ENCODE measurements at places on chromosomes 1 and 21.

- DNase-seq = no peak
Measured at GRCh38 chr21:43362915-43363314, 64.0 kb downstream of the SIK1 start.

DNA sequence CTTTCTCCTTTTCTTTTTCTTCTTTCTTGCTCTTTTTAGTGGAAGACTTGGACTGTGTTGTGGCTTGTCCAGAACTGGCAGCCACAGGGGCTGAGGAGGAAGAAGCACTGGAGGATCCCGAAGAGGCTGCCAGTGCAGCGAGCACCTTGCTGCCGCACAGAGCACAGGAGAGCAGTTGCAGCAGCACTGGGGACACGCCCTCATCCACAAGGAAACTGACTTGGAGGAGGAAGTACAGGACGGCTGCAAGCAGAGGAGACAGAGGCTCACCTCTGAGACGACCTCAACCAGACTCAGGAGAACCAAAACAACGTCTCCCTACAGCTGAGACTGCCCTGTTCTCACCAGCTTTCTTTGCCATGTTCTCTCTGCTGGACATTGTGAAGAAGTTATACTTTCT, 88.9 kb downstream of the UBR4 start:
- DNase-seq = no peak

DNA sequence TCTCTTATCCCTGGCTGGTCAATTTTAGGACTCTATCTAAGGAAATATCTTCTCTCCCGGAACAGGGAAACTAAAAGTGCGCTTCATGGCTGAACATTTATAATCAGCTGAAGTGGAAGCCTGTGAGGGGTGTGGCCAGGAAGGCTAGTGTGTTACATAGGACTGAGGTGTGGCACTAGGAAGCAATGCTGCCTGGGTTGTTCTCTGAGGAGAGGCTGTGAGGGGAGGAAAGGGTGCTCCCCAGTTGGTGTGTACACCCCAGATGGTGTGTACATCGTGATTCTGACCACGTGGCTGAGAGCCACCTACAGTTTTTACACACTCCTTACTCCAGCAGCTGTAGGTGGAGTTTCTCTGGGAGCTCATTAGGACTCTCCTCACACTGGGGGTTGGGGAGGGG, 16.3 kb downstream of the NTPCR start:
- DNase-seq = no peak

DNA sequence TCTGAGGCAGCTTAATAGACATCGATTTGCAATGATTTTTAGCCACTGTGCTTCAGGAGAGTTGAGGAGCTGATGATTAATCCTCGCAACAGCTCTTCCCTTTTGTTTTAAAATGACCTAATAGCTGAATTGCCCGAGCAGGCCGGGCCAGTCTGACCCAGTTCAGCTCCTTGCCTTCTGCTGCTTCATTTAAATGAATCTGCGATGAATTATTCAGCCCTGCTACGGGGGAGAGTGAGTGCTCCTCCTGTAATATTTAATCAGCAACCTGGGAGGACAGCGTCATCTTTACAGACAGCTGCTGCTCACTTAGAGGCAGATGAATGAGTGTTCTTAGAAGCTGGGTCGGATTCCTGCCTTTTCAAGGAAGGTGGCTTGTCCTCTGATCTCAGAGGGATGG, 325.1 kb downstream of the CAMTA1 start:
- DNase-seq = no peak

DNA sequence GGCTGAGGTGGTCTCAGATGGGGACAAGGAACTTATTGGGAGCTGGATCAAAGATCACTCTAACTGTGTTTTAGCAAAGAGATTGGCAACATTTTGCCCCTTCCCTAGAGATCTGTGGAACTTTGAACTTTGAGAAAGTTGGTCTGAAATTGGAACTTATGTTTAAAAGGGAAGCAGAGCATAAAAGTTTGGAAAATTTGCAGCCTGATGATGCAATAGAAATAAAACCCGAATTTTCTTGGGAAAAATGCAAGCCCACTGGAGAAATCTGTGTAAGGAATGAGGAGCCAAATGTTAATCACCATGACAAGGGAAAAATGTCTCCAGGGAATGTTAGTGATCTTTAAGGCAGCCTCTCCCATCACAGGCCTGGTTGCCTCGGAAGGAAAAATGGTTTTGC, 17.2 kb downstream of the CFH start:
- no peak for DNase-seq

DNA sequence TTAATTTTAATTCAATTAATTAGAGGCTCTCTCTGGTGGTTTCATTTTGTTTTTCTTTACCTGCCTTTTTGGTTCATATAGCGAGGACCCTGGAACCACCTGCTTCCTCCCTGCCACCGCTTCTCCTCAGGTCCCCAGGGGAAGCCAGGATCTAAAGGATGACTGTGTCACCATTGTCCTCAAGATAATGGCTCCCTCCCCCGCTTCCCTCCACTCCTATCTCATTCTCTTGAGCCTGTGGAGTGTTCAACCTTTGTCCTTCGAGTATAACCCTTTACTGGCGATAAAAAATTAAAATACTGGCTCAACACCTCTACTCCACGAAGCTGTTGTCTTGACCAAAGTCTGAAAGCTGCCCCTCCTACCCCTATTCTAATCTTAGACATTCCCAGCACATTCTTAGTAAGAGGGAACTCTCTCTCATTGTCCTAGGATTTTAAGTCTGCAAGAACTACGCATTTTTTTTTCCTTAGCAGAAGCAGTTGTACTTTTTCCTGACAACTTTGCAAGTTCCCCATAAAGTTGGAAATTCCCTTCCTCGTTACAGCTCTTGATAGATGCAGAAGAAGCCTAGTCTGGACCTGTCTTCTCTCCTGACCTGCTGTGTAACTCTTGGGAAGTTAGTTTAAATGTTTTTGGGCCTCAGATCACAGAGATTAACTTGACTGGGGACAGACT, 12.6 kb upstream of the MAPKAPK2 start:
- DNase-seq = no peak

DNA sequence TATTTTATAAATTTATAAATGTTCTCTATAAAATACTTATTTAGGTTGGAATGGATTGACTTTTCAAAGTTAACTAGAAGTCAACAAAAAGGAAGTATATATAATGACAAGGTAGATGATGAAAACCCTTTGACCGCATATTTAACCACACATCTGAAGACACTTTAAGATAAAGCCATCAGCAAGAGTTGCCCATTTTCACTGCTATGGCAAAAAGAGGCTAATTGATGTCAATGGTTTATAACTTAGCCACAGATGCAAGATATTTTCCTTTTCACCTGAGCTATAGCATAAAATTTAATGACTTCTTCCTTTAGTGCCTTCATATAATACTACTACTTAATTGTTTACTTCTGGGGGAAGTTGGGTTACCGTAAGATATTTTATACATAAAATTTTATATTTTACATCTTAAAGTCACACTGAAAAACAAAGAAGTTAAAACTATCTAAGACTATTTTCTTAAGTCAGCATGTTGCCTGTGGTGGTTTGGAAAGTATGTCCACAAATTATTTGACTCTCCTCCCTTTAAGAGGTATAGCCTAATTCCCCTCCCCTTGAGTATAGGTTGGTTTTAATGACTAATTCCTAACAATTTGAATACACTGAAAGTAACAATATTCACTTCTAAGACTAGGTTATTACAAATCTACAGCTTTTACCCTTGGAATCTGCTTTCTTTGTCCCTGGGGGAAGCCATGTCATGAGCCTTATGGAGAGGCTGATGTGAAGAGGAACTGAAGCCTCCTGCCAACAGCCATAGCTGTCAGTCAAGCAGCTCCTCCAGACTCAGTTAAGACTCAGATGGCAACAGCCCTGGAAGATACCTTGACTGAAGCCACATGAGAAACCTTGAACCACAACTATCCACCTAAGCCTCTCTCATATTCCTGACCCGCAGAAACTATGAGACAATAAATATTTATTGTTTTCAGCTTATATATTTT, 40.3 kb upstream of the LRRC8B start:
- no peak for DNase-seq

DNA sequence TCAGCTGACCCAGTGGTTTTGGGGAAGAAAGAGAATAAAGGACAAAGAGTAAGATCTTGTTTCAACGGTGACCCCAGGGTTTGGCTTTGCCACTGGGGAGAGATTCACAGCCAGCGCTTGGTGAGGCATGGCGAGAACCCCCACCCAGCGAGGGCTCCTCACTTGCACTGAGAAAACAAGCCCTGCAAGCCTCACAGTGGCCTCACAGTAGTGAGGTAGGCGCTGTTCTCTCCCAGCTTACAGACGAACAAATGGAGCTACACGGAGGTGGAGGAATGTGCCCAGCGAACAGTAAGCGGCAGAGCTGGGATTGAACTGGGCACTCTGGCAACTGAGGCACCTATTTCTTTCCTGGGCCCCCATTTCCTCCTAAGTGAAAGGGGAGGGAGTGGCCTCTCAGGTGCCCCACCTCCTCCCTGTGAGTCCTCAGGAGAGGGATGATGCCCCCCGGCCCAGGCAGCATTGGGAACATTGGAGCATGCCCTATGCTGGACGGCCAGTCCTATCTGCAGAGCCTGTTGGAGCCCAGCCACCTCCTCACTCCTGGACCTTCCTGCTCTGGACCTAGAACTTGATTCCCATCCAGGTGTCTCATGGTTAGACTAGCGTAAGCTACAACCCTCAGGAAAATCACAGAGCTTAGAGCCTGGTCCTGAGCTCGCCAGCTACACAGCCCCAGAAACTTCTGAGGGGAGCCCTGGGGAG, 73.4 kb upstream of the EDN2 start:
- DNase-seq = no peak

- DNase-seq = no peak
Measured at GRCh38 chr1:23979387-23979880, 693 bp downstream of the SRSF10 start.

DNA sequence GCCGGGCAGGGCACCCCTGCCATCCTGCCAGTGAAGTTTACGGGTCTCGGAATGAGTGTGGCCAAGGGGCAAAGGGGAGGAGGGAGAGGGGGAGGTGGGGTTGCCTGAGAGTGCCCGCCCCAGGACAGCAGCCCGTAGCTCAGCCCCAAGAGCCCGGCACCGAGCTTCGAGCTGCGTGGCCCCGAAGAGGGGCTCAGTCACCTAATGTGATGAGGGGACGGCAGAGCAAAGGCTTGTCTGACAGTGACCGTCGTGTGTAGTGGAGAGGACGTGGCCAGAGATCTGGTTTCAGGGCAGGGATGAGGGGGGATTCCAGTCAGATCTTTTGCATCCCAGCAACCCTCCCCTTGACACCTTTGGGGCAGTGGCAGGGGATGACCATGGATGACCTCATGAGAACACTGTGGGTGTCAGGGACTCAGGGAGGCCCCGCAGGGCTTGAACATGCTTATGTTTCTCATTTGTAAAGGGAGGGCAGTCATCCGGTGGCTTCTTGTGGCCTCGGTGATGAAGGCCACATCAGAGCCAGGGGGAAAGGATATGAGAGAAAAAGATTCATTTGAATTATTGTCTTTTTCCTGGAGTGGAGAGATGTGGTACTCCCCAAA, 1.1 kb upstream of the TRPM2 start:
- DNase-seq = no peak

DNA sequence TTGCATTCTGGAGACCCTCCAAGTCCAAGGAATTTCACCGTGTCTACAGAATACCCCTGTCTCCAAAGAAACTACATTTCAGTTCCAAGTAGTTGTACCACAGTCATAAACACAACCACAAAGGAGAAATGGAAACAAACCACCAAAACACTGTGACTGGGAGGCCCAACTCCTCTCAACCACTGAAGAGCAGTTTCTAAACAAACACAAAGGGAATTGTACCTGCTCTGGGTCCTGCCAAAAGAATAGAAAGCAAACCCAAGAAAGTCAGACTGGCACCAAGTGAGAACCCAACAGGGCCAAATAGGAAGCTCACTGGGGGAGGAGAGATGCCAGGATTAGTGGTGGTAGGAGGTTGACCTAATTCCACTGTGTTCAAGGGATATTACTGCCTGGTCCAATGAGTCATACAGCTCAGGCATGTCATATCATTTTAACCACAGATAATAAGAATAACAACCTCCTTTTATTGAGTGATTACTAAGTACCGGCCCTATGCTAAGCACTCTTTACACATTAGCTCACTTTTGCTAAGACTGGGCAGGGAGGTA, 123.9 kb upstream of the PPP2R5A start:
- peak; percentile 17 for DNase-seq

GRCh38 chr1:213119794-213120193, 68.8 kb downstream of the RPS6KC1 start:
- no peak for DNase-seq

- no peak for DNase-seq
Measured at GRCh38 chr1:163535807-163536206, 214.1 kb downstream of the NUF2 start.

DNA sequence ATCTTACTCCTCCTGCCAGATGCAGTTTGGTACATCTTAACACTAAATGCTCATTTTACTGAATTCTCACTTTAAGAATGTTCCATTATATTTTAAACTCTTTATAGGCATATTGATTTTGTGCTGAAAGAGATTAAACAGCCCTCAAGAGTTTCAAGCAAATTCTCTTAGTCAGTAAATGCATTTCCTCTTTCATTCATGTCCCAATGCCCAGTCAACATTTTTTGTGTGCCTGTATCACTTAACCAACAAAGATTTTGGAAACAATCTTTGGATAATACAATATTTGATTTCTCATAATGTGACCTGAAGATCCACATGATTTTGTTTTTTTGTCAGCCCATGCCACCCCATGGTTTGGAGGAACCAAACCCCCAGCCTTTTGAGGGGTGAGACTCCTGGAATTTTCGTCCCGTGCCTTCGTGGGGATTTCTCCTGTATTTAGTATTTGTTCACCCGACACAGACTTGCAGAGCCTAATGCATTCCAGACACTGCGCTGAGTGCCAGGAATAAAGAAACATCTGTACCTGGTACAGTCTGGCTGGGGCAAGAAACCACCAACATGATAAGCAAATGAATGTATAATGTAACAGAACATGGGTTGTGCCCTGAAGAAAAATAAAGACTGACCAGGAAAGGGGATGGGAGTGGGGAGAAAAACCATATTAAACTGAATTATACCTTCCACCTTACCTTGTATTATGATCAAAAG, 47.1 kb upstream of the ETS2 start:
- no peak for DNase-seq

DNA sequence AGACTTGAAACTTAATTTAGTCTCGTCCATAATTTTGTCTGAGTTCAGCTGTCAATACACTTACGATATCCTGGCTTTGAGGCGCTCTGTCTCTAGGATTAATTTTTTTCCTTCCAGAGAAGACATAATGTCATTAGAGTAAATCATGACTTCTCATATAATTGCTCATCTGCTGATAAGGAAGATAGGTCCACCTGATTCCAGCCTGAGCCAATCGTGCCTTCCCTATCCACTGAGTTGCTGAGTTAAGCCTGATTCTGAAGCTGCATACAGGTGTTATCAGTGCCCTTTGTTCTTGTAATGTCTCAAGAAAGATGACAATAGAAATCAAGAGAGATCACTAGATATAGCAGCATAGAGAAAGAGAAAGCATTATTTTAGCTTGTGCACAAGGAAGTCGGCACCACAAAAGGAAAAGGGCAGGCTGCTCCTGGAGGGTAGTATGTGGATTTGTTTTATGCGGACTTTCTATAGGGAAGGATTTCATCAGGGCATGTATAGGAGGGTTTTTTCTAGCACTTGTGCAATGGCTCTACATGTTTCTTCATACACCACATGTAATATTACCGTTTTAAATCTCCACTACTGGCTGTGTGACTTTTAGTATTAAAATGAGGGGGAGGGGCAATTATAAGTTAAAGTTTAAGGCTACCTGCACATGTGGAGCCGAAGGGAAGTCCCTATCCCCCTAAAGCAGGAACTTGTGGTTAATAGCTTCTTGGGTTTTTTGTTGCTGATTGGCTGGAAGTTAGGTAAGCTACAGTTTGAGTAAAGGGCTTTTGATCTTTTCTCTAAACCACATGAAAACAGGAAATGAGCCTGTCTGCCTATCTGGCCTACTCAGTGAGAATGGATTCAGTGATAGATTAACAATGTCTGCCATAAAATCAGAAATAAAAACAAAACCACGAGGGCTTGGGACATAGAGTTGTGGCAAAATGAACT, 133.4 kb downstream of the PLPPR5 start:
- peak; percentile 1 for DNase-seq
